ENCODE measurements at places on chromosomes 11 and 22. TPM values are rescaled to one million over a fixed set of nuclear protein-coding genes. Genes with fewer than 3 reads are reported as not detected.

- no peaks in the 10 kb centered on the region for H3K36me3 ChIP-seq
- no peak overlapping the region for H3K4me3 ChIP-seq
- no peak overlapping the region for H3K27ac ChIP-seq
- H3K27me3 ChIP-seq, result no peaks in the 10 kb centered on the region
Observed at GRCh38 chr11:58965246-58965985, 26.1 kb downstream of the GLYATL1 start.

GRCh38 chr11:61327669-61328071, 5.2 kb downstream of the DDB1 start:
- H3K36me3 ChIP-seq, result peaks cover 51% of the 10 kb centered on the region
- H3K27ac ChIP-seq, result no peak overlapping the region
- H3K27me3 ChIP-seq, result no peaks in the 10 kb centered on the region

DNA sequence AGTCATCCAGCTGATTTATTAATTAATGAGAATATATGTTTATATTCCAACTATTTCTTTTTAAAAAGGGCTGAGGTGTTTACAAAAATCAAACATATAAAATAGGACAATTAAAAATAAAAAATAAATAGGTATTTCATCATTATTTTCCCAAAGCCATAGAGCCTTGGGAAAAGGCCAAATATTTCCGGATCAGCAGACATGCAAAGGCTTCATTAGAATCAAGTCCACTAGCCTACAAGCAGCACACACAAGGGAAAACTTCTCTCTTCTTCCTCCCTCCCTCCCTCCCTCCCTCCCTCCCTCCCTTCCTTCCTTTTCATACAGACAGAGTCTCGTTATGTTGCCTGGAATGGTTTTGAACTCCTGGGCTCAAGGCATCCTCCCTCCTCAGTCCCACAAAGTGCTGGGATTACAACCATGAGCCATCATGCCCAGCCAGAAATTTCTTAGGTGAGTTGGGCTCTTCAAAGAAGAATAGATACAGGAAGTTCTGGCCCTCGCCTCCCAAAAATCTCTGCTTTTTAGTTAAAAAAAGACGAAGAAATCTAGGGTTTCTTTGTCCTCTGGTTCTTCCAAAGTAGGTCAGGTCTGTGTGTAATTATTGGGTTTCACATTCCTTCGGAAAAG, 121.2 kb downstream of the SIK3 start:
- no peak overlapping the region for H3K27ac ChIP-seq
- H3K36me3 ChIP-seq, result no peaks in the 10 kb centered on the region
- peaks cover 13% of the 10 kb centered on the region for H3K4me1 ChIP-seq
- H3K27me3 ChIP-seq, result no peaks in the 10 kb centered on the region

DNA sequence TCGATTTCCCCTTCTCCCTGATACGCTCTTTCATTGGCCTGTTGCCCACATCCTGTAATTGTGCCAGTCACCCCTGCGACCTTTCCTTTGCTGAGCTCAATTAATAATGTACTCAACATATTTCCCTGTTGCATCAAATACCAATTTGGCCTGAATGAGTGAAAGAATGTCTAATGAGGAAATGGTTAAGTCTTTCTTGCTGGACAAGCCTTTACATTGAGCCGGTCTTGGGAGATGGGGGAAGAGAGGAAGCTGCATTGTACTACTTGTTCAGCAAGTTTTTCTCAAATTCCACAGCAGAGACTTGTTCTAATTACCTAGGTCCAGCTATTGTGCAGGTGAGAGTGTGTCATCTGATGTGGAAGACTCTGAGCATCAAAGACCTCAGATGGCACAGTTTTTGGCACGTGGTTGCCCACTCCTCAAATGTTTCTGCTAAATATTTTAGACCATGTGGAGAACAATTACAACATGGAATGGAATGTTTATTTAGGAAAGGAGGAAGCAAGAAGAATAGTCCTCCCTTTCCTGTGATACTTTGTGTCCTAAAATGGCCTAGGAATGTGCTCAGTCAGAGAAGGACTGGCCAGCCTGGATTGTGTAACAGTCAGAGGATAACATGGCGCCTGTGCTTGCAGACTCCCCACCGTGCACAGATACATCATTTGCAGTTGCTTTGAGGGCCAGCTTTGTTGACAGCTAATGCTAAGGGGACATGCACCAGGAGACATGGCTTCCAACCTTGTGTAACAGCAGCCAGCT, 129.5 kb upstream of the E2F8 start:
- no peak overlapping the region for H3K4me3 ChIP-seq
- DNase-seq, result no peak
- H3K36me3 ChIP-seq, result no peaks in the 10 kb centered on the region

GRCh38 chr22:37639070-37639760, at the start of gene SH3BP1:
Gene SH3BP1, plus strand, starts transcription at chr22:37639669. Its CDS starts 119 bp downstream, at chr22:37639788.
- peak within 1 kb of the TSS; percentile 53 for H3K27ac ChIP-seq
- DNase-seq, result peak; percentile 60
- H3K27me3 ChIP-seq, result no peaks in the 10 kb centered on the region

DNA sequence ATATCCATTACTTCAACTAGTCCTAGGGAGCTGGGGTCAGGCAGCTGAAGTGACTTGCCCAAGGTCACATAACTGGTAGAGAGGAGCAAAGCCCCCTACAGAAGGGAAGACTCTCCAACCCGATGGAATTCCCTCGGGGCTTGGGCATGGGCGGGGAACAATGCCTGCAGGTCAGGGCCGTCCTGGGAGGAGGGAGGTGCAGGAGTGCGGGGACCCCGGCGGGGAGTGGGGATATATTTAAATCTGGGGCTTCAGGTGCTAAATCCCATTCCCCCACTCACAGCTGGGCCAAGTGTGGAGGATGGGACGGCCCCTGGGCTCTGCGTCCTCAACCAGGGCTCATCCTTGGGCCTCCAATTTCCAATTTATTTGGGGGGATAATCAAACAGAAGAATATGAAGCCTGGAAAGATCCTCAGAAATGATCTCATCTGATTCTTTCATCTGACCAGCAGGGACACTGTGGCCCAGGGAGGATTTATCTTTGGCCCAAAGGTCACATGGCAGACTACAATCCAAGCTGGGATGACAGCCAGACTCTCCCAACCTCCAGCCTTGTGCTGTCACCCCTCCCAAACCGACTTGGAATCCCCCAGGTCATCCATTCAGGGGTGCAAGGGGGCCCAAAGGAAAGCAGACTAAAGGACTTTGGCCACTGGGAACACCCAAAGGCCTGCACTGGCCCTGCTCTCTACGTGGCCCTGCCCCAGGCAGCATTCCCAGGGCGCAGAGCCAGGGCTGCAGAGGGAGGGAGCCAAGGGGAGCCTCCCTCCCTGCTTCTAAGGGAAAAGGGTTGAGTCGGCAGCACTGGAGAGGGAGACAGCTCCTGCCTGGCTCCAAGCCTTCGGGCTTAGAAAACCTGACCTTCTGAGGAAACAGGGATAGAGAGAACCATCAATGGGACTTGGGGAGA, 8.7 kb upstream of the C1QTNF6 start:
- H3K4me3 ChIP-seq, result no peak overlapping the region
- no peak for DNase-seq

DNA sequence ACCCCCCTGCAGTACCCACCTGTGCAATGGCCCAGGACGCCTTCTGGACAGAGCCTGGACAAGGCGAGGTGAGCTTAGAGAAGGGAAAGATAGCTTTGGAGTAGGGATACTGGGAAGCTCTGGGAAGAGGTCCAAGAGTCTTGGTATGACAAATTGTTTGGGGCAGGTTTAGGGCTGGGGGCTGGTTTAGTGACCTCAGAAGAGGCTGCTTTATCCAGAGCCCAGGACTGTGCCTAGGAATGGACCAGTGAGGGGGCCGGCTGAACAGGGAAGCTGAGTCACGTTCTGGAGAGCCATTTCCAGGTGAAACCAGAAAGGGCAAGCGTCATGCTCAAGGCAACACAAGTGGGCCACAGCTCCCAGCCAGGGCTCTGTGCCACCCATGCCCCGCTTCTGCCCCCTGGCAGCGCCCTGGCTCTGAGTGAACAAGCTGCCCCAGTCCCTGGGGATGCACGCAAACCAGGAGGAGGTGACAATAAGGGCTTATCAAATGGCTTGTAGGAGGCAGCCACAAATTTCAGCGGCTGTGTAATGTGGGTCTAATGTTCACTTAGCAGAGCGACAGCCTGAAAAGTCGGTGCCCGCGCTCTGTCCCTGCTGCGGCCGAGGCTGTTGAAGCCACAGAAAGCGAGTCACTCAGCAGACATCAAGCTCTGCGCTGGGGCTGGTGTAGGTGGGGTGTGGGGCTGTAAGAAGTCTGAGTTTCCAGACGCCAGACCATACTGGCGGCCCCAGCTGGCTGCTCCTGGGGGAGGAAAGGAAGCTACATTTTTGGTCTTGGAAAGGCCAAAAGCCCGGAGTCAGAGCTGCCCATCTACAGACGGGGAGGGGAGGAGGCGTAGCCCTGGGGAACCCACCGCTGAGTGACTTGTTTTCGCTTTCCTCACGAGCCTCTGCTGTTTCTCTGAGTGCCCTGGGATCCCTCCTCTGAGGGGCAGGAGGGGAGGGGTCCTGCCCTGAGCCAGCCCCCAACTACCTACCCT, 18.3 kb upstream of the SYT7 start:
- H3K36me3 ChIP-seq, result no peaks in the 10 kb centered on the region
- no peaks in the 10 kb centered on the region for H3K4me1 ChIP-seq
- no peaks in the 10 kb centered on the region for H3K27me3 ChIP-seq
- no peak overlapping the region for H3K4me3 ChIP-seq

DNA sequence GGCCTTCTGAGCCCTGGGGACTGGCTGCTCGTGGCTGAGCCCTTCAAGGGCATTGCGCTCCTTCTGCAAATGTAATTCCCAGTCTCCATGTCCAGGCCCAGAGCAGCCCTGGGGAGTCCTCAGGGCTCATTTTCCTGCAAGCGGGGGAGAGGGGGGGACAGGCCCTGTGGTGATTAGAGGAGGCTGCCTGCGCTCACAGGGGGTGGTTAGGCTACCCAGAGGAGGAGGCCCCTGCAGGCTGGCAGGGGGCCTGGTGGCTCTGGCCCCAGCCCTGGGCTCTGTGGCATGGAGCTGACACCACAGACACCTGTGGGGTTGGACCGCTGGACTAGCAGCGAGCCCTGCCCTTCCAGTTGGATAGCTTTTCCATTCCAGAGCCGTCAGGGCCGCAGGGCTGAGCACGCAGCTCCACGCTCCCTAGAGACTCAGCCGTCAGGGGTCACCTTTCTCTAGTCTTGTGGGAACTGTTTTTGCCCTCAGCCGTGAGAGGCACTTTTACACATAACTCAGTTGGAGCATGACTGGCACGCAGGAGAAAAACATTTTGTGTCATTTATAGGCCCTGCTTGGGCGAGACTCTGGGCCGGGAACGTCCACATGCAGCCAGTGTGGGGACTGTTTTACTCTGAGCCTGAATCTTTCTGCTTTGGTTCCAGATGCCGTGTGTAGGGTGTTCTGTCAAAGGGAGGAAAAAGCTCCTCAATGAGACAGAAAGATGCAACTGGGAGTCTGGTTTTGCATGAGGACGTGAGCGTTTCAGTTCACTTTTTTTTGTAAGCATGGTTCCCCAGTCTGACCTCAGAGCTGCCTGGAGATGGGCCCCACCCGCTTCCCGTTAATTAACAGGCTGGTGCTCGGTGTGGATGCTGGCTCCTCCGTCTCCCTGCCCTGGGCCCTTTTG, 58.1 kb downstream of the LRP5 start:
- peaks cover 2% of the 10 kb centered on the region for H3K36me3 ChIP-seq
- no peaks in the 10 kb centered on the region for H3K27me3 ChIP-seq
- H3K4me3 ChIP-seq, result no peak overlapping the region
- H3K4me1 ChIP-seq, result peaks cover 38% of the 10 kb centered on the region
- H3K27ac ChIP-seq, result no peak overlapping the region
- DNase-seq, result no peak

LAYN gene
- total RNA-seq, result 0.98 TPM

GRCh38 chr11:74877132-74877531, 71.8 kb downstream of the XRRA1 start:
- H3K27me3 ChIP-seq, result no peaks in the 10 kb centered on the region
- peaks cover 34% of the 10 kb centered on the region for H3K36me3 ChIP-seq
- no peak for DNase-seq
- no peaks in the 10 kb centered on the region for H3K4me1 ChIP-seq
- H3K27ac ChIP-seq, result no peak overlapping the region

TM7SF2 gene
- 337 TPM for total RNA-seq

GRCh38 chr11:11297578-11297977, 55.5 kb downstream of the CSNK2A3 start:
- no peaks in the 10 kb centered on the region for H3K27me3 ChIP-seq
- no peak overlapping the region for H3K4me3 ChIP-seq
- H3K4me1 ChIP-seq, result no peaks in the 10 kb centered on the region
- H3K27ac ChIP-seq, result no peak overlapping the region
- H3K36me3 ChIP-seq, result peaks cover 30% of the 10 kb centered on the region

SLC7A4 gene
- total RNA-seq, result 0.23 TPM

- no peak overlapping the region for H3K27ac ChIP-seq
- no peak overlapping the region for H3K4me3 ChIP-seq
- no peaks in the 10 kb centered on the region for H3K27me3 ChIP-seq
- DNase-seq, result no peak
- H3K36me3 ChIP-seq, result no peaks in the 10 kb centered on the region
- H3K4me1 ChIP-seq, result peaks cover 10% of the 10 kb centered on the region
Observed at GRCh38 chr11:129785383-129786111, 30.1 kb upstream of the TMEM45B start.

NXPE1 gene
- total RNA-seq, result not detected

DNA sequence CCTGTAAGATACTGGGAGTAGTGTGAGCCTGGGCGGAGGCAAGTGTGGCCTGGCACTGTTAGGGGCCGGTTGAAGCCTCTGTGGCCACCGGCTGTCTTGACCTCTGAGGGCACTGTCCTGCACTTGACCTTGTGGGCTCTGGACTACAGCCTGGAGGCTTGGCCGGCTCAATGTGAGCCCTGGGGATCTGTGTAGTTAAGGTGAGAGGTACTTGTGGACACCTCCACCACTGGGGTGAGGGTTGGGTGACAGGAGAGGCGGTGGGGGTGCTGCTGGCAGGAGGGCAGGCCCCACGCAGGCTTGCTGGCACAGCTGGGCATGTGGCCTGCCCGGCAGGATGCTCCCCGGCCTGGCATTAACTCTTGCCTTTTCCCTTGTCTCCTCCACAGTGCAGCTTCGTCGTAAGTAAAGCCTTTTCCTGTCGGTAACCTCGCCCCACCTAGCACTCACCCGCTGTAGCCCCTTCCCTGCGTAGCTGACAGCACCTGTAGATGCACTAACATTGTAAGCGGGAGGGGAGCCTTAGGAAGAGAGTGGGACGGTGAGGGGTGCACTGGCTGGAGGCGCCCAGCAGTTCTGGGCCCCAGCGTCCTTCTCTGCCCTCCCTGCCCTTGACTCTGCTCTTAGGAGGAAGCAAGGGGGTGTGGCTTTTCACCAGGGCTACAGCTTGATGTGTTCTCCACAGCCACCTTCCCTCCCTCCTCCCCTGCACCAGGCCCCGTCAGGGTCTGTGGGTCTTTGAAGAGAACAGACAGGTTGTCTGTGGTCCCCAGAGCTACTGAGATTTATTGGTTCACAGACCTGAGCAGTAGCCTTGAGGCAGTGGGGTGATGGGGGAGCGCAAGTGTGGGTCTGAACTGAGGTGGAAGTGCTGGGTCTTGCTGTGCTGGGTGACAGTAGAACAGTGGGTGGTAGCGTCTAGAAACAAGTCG, 17.6 kb downstream of the INCENP start:
- no peak overlapping the region for H3K4me3 ChIP-seq
- H3K36me3 ChIP-seq, result peaks cover 22% of the 10 kb centered on the region
- DNase-seq, result peak; percentile 28
- no peaks in the 10 kb centered on the region for H3K27me3 ChIP-seq

GRCh38 chr11:693415-693831, 1.6 kb downstream of the DEAF1 start:
- H3K4me3 ChIP-seq, result no peak overlapping the region
- H3K4me1 ChIP-seq, result peaks cover 22% of the 10 kb centered on the region
- no peaks in the 10 kb centered on the region for H3K27me3 ChIP-seq
- peaks cover 15% of the 10 kb centered on the region for H3K36me3 ChIP-seq
- DNase-seq, result no peak

- H3K36me3 ChIP-seq, result no peaks in the 10 kb centered on the region
- H3K4me3 ChIP-seq, result no peak overlapping the region
- no peak for DNase-seq
- H3K27me3 ChIP-seq, result no peaks in the 10 kb centered on the region
Observed at GRCh38 chr11:126929179-126930061, 71.2 kb downstream of the KIRREL3 start.

GRCh38 chr11:112290493-112290850, 29.8 kb upstream of the PLET1 start:
- H3K36me3 ChIP-seq, result no peaks in the 10 kb centered on the region
- no peaks in the 10 kb centered on the region for H3K27me3 ChIP-seq
- peak overlapping the region; percentile 12 for H3K27ac ChIP-seq

All from liver (tissue), 10 donors.